GM23338 (cell line): ENCODE measurements at places on chromosomes 12 and 14.

GRCh38 chr12:58346032-58346632 lies 404.8 kb downstream of the ATP23 start:
- peak; percentile 70 for DNase-seq

DNA sequence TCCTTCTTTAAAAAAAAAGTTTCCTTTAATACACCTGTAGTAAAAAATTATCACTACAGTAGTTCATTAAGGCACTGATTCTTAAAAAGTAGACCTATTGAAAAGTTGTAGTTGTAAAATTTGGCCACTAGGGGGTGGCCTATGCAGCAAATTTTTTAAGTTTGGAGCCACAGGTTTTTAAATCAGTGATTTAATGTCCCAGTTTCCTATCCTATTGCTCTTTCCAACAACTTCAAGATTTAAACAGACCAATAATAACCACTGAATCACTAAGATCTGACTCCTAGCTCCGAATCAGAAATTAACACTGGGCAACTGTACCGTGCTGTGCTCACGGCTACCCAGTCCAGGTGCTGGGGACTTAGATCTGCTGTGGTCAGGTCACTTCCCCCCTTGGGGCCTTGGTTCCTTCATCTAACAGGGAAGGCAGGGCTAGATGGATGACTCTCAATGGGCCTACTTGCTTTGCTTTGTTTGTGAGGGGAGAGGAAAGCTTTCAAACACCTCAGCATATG lies 279.3 kb downstream of the MED13L start:
- peak; percentile 73 for DNase-seq

DNA sequence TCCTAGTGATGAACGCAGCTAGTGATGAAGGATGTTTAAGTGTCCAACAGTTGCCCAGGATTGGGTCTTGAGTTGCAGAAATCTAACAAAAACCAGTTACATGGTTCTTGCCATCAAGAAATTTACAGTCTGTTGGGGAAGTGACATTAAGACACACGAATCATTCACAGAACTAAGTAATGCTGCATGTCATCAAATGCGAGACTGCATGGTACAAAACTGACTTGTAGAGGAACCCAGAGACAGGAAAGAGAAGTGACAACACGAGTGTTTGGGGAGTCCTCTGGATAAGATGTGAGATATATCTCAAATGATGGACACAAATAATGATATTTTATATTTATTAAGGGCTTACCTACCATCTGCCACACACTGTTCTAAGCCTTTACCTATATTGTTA lies 6.1 kb upstream of the SYNE3 start:
- no peak for DNase-seq

- no peak for DNase-seq
Measured at GRCh38 chr14:69684461-69685217, 73.2 kb downstream of the SUSD6 start.

GRCh38 chr14:93905623-93906022 lies 21.5 kb upstream of the FAM181A start:
- DNase-seq = no peak

DNA sequence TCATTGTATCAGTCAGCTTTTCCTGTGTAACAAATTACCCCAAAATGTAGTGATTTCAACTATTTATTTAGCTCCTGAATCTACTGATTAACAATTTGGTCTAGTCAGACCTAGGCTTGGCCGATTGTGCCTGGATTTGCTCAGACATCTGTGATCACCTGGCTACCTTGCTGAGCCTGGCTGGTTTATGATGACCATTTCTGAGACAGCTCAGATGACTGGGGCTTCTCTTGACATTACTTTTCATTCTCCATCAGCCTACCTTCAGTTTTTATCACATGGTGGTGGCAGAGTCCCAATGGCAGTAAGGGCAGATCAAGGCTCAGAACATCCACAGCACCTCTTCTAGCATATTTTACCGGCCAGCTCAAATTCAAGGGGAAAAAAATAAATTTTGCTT lies 286.3 kb downstream of the BTG1 start:
- no peak for DNase-seq

GRCh38 chr14:103742499-103743255 lies 27.1 kb downstream of the ZFYVE21 start:
- no peak for DNase-seq

DNA sequence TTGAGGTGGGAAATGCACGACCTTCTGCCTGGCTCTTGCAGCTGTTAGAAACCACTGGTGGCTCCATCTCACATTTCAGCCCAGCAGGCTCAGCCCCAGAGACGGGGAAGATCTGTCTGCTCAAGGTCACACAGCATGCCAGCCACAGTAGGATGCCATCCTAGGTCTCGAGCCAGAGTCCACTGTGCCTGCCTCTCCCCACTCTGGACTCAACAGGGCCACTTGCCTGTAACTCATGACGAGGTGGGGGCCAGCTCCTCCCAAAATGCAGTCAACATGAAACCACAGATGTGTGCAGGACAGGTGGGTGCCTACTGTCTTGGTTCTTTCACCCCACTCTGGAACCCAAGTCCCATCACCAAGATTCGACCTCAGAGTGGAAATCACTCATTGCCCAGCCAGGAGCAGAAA lies 23.2 kb downstream of the BCL11B start:
- DNase-seq = no peak

- DNase-seq = peak; percentile 93
Measured at GRCh38 chr14:21098076-21098891, at the start of gene ZNF219. ZNF219 (minus strand) TSS chr14:21098655; CDS start chr14:21093591, 5,064 bp downstream.
